ENCODE measurements at places on chromosomes 7 and 10. TPM values are rescaled to one million over a fixed set of nuclear protein-coding genes. Genes with fewer than 3 reads are reported as not detected.

The BMPER gene
- 0.97 TPM for polyA plus RNA-seq

The MYH16 gene
- polyA plus RNA-seq: not detected

The GPR37 gene
- polyA plus RNA-seq: 11.2 TPM

The C7orf57 gene
- not detected for polyA plus RNA-seq

The PLAC9 gene
- polyA plus RNA-seq: 14.2 TPM

The OR2A7 gene
- polyA plus RNA-seq: not detected

The SNX8 gene
- polyA plus RNA-seq: 53.0 TPM

The SEMA3C gene
- polyA plus RNA-seq: 39.9 TPM

Measured in AG04450 (cell line).